ENCODE measurements at places on chromosomes 12 and 14.
A peak's percentile ranks its signal among the peaks of the same experiment; 100 is the strongest.

GRCh38 chr12:71517145-71517846, 77.7 kb downstream of the LGR5 start:
- no peak for DNase-seq

DNA sequence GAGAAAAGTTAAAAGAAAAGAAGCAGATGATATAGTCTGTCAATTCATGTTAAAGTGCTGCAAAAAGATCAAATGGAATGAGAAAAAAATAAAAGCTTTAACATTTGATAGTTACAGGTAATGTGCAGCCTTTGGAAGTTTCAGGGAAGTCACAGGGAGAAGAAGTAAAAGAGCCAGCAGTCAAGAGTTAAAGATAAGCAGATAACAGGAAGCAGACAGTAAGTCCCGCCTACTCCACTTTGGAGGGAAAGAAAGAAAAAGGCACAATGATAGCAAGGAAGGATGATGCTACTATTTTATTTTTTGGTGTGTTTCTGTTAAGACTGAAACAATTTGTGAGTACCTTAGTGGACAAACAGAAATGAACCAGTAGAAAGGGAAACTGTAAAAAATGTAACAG, 111.1 kb upstream of the KRR1 start:
- no peak for DNase-seq

DNA sequence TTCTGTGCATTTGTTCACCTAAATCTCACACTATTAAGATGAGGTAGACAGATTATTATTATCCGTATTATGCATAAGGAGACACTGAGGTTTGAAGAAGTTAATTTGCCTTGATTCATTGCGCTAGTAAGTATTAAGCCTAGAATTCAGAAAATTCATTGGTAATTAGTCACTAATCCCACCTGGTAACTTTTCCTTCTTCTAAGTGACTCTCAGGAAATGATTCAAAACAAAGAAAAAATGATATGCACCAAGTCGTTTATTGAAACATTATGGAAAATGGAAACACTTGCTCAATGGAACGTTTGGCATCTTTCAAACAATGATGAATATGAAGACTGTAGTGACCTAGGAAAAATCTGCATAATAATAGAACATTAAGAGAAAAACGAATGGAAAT, 15.2 kb downstream of the RFX4 start:
- no peak for DNase-seq

- DNase-seq = no peak
These were observed 484.8 kb downstream of the EGLN3 start for GRCh38 chr14:33465846-33466700.

DNA sequence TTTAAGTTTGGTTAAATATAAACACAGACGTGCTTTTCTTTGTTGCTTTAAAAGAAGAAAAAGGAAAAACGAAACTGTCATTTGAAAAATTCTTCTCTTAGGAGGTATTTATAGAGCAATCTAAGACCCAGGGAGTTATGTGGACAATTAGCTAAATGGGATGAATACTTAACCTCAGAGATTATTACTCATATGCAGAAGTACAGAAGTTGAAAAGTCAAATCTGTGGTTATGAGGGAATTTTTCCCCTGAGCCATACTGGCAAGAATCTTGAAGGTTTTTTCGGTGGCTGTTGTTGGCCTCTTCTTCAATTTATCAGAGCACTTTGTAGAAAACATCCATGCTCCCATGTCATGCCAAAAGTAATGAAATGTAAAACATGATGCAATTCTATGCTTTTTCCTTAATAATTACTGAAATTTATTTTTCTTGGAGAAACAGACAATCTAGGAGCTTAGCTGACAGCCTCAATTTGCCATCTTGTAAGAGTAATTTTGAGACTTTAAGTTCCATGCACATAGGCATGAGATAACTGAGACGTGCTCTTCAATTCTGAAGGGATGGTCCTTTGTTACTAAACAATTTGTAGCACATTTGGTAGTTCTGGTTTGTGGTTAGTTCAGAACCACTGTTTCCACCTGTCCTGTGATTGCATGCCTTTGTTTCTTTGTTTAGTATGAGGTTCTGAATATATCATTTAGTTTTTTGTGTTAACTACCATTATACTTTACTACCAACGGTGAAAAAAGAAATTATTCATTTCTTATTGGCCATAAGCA, 126.6 kb downstream of the BCAT1 start:
- DNase-seq = peak; percentile 29

DNA sequence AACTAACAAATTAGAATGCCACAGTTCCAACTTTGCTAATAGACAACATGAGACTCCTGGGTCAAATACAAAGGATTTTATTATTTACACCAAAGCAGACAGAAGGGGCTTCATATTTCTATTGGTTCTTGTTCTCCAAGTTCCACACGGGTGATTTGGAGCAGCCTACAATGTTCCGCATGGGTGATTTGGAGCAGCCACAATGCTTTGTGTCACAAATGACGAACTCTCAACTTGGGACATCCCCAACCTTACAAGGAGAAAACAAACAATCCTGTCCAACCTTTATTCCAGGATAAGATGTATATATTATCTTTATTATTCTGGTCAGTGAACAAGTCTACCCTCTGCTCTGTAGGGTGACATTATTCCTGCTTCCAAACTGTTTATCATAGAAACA, 694.3 kb upstream of the MGAT4C start:
- DNase-seq = no peak

GRCh38 chr14:89613260-89614008, 196.4 kb upstream of the FOXN3 start:
- DNase-seq = no peak

DNA sequence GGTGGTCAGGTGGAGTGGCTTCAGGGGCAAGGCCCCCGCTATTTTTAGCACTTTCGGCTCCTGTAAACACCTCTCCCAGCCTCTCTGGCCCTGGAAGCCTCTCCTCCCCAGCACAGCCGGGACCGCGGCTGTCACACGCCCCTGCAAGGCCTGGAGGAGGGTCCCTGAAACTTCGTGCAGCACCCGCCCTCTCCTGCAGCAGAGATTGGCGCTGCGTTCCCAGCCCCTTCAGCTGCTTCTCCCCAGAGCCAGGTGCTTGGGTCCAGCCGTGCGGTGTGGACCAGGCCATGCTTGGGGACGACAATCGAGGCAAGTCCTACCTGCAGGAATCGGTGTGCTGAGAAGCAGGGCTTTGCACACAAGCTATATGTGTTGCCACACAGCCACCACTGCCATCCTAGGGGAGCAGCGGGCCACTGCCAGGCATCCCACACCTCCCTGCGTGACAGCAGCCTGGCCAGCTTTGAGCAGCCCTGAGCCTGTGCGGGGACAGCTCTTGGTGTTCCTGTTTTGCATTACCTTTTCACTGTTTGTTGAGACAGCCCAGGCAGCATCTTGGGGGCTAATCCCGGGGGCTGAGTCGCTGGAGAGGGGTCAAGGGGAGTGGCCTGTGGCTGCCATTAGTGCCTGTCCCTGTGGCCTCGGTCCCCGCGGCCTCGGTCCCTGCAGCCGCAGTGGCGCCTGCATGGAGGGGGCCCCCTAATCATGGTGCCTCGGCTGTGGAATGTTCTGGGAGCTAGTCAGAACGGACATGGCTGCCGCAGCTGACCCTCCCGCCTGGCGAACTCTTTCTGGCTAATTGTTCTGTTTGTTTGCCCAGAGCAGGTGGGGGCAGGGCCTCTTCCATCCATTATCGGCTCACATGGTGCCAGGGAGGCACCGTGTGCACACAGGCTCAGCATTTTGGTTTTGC, 27.6 kb upstream of the TRAF3 start:
- DNase-seq = no peak

DNA sequence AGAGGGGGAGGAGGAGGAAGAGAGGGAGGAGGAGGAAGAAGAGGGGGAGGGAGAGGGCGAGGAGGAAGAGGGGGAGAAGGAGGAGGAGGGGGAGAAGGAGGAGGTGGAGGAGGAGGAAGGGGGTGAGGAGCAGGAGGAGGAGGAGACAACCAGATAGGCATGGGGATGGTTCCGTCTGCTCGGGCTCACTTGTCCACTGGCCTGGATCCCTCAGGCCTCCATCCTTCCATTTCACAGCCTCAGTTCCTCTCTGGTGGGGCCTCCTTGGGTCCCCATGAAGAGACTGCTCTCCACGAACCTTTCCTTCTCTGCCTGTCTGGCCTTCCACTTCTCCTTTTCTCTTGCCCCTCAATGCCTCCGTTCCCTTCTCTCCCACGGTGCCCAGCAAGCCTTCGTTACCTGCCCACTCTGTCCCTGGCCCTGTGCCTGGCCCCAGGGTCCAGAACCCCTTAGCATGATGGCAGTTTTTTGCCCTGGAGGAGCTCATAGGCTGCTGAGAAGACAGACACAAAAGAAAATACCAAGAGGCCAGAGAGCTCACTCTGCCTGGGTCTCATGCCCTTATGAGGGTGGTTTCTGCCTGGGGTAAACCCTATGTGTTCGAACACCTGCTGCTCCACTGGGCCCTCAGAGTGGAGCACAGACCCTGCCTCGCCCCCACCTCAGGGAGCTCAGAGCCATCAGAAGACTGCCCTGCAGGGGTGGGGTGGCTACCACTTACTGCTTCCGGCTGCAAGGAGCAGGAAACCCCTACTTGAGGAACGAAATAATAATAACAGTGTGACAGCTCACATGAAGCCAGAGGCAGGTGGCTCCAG, 11.7 kb upstream of the CACNA2D4 start:
- no peak for DNase-seq

GRCh38 chr12:118682656-118683055, 298.7 kb upstream of the SRRM4 start:
- no peak for DNase-seq

GRCh38 chr14:101194373-101195308, 291.1 kb upstream of the RTL1 start:
- DNase-seq = no peak

DNA sequence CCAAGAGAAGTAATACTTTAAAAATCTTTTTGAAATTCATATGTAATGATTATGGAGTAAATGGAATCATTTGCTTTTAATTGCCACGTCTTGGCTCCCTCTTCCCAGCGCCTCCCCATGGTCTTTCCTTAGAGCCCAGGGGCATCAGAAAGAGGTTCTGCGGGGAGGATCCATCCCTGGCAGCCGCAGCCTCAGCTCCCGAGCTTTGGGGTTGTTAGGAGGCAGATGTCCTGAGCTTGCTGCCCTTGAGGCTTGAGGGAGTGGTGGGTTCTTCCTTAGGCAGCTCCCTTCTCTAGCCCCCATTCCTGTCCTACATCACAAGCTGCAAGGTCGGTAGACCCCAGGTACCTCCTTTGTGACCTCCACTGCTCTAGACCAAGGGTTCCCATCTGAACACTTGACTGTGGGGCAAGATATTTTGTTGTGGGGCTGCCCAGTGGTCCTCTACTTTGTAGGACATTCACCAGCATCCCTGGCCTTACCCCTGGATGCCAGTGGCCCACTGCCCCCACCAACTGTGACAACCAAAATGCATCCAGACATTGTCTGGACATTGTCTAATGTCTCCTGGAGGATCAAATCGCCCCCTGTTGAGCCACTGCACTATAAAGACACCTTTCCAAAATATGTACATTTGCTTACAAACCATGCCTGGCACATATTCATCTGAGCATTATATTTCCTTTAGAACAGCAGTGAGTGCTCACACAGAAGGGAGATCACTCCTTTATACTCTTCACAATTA, 6.3 kb downstream of the PPP2R5C start:
- no peak for DNase-seq

DNA sequence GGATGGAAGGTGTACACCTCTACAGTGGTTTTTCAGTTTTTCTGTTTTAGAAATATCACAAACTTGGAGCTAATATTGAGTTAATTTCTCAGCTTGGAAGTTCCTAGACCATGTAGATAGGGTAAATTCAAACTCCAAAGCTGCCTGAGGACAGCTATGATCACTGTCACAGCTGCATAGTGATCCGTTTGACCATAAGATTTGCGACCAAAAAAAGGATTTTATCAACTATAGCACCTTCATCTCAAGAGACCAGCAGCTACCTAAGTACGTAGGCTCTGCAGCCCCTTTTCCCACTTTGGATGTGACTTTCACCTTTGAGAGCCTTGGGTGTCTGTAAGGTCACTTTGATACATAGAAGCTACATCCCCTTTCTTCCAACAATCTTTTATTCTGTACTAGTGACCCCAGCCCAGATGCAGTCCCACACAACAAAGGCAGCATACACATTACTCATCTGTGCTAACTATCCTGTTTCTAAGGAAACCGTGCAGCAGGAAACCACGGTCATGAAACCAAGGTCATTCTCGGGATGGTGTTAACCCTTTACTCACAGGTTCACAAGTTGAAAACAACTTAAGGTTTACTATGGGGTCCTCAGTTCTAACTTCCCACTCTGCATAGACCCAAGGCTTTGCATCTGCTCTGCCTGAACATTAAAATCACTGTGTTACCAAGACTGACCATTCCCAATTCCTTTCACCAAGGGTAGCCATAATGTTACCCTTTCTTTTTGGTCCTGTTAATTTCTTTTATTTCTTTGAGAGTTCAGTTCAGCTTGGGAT, 75.4 kb downstream of the IFT81 start:
- DNase-seq = peak; percentile 52

GRCh38 chr14:33580841-33581240, 370.0 kb downstream of the EGLN3 start:
- no peak for DNase-seq

GRCh38 chr14:86654558-86655184, 1124.7 kb downstream of the FLRT2 start:
- peak; percentile 12 for DNase-seq

- no peak for DNase-seq
These were observed 443.2 kb downstream of the C12orf50 start for GRCh38 chr12:87585882-87586557.

DNA sequence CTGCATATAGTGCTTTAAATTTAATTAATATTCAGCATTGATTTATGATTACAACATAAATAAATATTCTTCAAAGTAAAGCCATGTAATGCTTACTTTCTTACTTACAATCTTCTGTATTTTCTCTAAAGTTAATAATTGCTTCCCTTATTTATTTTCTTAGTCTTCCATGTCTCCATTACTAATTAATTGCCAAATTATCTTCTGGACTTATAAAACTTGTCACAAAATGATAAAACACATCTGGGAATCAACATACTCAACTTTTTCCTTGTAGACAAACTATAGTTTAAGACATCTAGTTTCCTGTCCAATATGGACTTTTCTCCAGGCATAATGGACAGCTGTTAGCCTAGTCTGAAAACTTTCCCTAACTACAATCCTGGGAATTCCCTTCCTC, 466.6 kb downstream of the FLRT2 start:
- no peak for DNase-seq

GRCh38 chr12:26011099-26011498, 52.6 kb downstream of the RASSF8 start:
- peak; percentile 72 for DNase-seq

DNA sequence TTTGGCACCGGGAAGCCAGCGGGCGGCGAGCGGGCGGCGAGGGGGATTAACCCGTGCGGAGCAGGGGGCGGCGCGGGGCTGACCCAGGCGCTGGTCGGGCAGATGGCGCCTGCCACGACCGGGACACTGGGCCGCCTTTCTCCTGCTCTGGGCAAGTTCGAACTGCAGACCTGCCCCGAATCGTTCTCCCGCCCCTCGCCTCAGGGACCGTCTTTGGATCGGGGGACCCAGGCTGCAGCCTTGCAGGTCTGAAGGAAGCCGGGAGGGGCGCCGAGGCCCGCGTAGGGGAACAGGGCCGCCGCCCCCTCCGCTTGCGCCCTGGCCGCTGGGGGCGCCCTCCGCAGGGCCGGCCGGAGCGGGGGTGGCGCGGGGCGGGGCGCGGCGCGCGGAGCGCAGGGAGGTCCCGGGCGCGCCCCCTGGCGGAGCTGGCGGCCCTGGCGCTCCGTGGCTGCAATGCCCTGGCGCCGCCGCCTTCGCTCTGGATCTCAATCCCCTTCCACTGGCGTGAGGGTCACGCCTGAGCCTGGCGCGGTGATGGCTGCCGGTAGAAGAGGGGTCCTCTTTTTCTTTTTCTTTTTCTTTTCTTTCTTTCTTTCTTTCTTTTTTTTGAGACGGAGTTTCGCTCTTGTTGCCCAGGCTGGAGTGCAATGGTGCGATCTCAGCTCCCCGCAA, 449 bp upstream of the LTBP2 start:
- peak; percentile 90 for DNase-seq

GRCh38 chr14:89040080-89040459, 215.6 kb downstream of the TTC8 start:
- DNase-seq = no peak

Data from AG20443 (cell line).